ENCODE measurements at places on chromosomes 16 and 17. TPM values are rescaled to one million over a fixed set of nuclear protein-coding genes. Genes with fewer than 3 reads are reported as not detected.

Gene GSG1L
- 0.11 TPM for polyA plus RNA-seq

Gene GPR139
- polyA plus RNA-seq: not detected

Gene ULK2
- polyA plus RNA-seq: 18.6 TPM

Gene CACNG4
- polyA plus RNA-seq: 0.29 TPM

Gene UNC13D
- 13.5 TPM for polyA plus RNA-seq

Gene PSMD7
- polyA plus RNA-seq: 39.6 TPM

Gene PRSS33
- polyA plus RNA-seq: not detected

Gene CDRT15
- not detected for polyA plus RNA-seq

Gene DUS1L
- polyA plus RNA-seq: 80.9 TPM

Gene PIMREG
- polyA plus RNA-seq: 0.16 TPM

Gene SMIM5
- polyA plus RNA-seq: 1.5 TPM

Gene DOK4
- 7.6 TPM for polyA plus RNA-seq

Gene SGCA
- polyA plus RNA-seq: 4.0 TPM

Gene SLC47A1
- polyA plus RNA-seq: 1.0 TPM

Gene ST6GALNAC1
- polyA plus RNA-seq: 0.41 TPM

Gene SLC47A2
- polyA plus RNA-seq: not detected

Gene KRTAP17-1
- not detected for polyA plus RNA-seq

Gene KCNJ18
- not detected for polyA plus RNA-seq

Gene DBNDD1
- polyA plus RNA-seq: 0.56 TPM

Gene RAI1
- 6.4 TPM for polyA plus RNA-seq

Gene KRT33A
- not detected for polyA plus RNA-seq
